ENCODE measurements at places on chromosomes 3 and 15.

DNA sequence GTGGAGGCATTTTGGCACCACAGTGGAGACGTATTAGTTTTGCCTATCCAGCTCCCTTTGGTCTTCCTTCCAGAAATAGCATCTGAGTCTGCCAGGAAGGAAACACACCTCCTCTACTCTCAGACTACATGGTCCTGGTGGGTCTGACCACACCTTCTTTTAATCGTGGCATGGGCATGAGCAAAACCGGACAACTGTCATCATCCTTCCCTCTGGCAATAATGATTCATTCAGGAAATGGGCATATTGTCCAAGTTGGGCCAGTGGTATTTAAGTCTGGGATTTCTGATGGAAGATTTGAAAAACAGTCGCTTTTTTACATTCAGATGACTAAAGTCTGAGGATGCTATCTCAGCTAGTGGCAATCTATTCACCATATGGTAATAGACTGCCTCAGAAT lies 601.0 kb upstream of the ADAMTS9 start:
- DNase-seq, result no peak

- DNase-seq, result no peak
These were observed 106.3 kb upstream of the IL12A start for GRCh38 chr3:159882367-159882766.

DNA sequence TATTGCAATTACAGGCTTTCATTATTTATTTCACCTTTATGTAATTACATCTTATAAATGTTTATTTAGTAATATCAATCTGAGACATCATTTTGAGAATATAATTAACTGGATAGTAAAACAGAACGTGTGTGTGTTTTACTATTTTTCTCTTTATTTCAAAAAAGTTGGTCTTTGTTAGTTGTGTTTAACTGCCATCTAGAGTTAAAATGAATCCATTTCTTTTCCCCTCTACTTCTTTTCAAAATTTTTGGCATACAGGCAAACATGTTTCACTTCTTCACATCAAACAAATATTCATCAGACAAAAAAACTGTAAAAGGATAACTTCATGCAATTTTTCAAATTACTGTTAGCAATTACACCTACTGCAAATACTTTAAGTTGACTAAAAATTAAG lies 61.1 kb downstream of the FEZF2 start:
- no peak for DNase-seq

GRCh38 chr15:90994417-90995311 lies at the start of gene PRC1:
PRC1 (minus strand) TSS chr15:90994535; CDS start chr15:90994417, 118 bp downstream.
- peak; percentile 95 for DNase-seq

DNA sequence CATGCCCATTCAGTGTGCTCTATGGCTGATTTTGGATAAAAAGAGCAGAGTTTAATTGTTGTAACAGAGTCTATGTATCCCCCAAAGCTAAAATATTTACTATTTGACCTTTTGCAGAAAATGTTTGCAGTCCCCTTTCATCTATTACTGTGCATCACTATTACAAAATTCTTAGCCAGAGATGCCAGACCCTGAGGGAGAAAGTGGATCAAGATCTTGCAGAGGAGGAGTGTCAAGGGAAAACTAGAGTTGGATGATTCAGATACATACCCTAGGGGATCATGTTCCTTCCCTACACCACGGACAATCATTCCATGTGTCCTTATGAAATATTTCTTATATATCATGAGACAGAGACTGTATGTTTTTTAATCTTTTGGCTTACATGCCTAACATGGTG lies 68.6 kb upstream of the TPRG1 start:
- no peak for DNase-seq

DNA sequence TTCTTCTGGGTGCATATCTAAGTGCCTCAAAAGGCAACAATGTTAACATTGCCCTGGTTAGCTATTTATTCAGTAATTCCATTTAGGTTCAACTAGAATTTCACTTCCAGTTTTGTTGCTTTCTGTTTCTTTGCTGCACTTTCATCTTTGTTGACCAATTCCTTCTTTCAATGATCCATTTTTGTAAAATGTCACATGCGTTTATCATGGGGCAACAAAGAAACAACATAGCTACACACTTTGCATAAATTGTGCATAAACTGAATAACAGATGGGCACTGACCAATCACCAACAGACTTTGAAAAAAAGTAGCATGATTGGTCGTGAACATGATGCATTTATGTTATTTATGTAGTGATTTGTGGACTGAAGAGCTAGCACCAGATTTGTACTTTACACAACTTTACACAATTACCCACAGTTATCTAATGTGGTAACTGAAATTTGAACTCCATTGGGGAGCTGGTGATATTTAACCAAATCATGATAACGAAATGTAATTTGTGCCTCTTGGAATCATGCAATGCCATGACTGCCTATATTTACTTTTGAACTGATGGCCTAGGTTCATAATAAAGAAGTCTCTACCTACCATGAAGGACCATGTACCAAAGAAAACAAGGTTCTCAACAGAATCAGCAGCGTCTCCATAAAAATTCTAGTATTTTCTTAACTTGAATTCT lies 7.1 kb upstream of the CPOX start:
- DNase-seq, result no peak

- no peak for DNase-seq
These were observed 138.6 kb downstream of the OPA1 start for GRCh38 chr3:193731656-193732055.

DNA sequence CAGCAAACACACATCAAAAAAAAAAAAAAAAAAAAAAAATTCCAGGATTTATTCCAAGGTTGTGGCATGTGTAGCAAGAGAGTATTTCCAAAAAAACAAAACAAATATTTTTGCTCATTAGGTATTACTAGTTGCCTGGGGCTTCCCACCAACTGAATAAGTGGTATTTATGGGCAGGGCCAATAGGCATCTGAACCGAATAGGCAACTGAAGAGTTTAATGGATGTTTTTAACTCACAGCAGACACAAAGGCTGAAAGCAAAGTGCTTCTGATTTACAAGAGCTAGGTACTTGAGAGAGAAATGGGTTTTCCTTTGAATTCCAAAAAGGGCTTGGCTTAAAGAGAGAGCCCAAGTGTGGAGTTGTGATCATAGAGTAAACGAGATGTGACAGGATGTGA lies 21.4 kb downstream of the EIF4E3 start:
- no peak for DNase-seq

DNA sequence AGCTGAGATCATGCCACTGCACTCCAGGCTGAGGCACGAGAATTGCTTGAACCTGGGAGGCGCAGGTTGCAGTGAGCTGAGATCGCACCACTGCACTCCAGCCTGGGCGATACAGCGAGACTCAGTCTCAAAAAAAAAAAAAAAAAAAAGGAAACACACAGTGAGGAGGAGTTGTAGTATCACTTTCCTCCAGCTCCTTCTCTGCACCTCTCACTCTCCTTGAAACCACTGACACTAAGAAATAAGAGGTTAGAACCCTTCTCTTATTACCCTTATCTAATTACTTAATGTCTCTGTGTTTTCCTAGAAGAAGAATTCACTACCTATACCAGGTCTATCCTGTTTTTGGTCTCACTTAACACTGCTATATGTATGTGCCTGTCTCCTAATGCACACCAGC lies 31.7 kb downstream of the RAB27A start:
- no peak for DNase-seq

GRCh38 chr3:61563313-61564271 lies 2.2 kb downstream of the PTPRG start:
- no peak for DNase-seq

GRCh38 chr3:191020730-191021396 lies 158.4 kb upstream of the GMNC start:
- DNase-seq, result no peak

GRCh38 chr3:128557531-128558280 lies 64.7 kb upstream of the GATA2 start:
- no peak for DNase-seq

- no peak for DNase-seq
These were observed 73.1 kb upstream of the FEZF2 start for GRCh38 chr3:62446337-62446940.

- DNase-seq, result no peak
These were observed 73.4 kb downstream of the LRRC28 start for GRCh38 chr15:99324700-99325099.

GRCh38 chr15:24943361-24943760 lies 11.4 kb upstream of the SNRPN start:
- DNase-seq, result no peak

GRCh38 chr3:12395349-12396012 lies 88.8 kb upstream of the TSEN2 start:
- no peak for DNase-seq

- no peak for DNase-seq
These were observed 96.5 kb downstream of the SMAD6 start for GRCh38 chr15:66798426-66799061.

GRCh38 chr3:193240436-193240849 lies 579 bp upstream of the PLAAT1 start:
- DNase-seq, result no peak

DNA sequence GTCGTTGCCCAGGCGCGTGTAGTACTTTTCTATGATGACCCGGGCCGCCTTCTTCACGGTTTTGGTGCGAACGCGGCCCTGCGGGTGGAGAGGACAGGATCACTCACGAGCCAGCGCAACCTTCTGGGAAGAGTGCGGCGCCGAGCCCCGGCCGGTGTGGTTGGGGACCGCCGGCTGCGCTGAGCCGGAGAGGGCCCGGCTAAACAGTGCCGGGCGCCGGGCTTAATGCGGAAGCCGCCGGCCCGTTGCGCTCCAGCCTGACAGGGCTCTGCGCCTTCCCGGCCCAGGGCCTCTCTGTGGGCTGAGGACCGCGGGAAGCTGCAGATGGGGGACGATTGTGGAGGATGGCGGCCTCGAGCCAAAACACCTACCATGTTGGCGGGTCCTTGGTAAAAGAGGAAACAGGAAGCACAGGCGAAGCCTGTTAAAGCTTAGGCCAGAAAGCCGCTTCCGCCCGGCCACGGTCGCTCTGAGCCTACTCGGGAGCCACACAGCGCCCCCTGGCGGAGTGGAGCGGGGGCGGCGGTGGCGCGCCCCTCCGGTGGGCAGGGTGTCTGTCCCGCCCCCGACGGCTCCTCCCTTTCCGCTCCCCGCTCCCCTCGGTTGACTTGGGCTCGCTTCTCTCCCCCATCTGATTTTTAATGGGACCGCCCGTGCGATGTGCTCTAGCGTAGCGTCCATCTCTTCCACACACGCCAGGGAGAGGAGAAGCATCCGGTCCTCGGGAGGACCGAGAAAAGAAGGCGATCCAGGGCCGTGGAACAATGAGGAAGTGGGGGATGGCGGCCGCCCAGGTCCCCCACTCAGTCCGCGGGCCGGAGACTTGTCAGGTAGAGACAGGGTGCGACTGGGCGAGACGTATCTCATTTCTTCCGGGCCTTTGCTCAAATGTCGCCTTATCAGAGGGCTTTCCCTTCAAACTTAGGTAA lies at the start of gene RPS17:
TSS of gene RPS17 (minus strand) at position 403 of the 929 bp plus-strand sequence. CDS start at position 374, 29 bp downstream.
- DNase-seq, result peak; percentile 99

DNA sequence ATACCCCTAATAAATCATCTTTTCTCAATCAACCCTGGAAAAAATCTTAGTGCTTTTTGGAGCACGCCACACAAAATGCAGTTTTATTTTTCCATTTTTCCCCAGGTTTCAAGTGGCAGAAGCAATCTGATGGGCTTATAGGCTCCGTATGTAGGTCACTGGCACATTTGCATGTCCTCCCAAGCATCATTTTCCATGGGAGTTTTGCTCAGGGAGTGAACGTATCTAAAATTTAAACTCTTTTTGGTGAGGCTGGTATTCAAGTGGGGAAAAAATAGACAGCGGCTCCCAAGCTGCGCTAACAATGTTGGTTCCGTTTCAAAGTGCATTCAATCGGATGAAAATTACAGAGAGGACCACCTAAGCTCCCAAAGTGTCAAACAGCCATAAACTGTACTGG lies 233.4 kb downstream of the MEX3B start:
- DNase-seq, result no peak

DNA sequence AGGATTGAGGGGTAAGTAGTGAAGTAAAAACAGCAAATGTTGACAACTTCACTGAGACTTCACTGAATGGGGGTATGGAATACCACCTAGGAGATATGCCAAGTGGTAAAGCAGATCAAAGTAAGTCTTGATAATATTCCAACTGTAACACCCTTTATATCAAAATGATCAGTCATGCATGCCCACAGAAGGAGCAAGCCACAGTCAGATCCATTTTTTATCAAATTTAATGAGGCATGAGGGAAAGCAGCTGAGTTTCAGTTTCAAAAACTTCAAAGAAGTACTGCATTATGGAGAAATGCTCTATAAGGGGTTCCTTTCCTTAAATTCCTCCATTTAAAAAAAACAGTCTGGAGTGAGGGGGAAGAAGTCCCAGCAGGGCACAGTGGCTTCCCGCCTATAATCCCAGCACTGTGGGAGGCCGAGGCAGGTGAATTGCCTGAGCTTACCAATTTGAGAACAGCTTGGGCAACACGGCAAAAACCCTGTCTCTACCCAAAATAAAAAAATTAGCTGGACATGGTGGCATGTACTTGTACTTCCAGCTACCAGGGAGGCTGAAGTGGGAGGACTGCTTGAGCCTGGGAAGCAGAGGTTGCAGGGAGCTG lies 56.9 kb downstream of the TJP1 start:
- DNase-seq, result no peak

- peak; percentile 46 for DNase-seq
These were observed 92.7 kb downstream of the LRRC28 start for GRCh38 chr15:99343881-99344551.

DNA sequence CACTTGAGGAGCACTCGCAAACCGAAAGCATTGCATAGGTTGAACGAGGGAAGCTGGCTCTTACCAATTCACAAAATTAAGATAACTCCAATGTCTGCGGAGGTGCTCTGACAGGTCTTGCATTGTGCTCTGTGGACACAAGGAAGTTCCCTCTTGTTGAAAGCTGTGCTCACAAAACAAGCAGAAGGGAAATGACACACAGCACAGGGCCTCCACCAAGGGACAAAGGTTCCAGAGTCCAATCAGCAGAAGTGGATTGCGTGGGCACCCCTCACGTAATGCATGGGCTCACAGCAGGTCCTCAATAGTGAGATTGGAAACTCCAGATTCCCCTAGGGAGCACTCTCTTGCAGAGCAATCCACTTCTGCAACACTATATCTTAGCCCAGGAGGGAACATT lies 89.9 kb downstream of the ATP10A start:
- no peak for DNase-seq

DNA sequence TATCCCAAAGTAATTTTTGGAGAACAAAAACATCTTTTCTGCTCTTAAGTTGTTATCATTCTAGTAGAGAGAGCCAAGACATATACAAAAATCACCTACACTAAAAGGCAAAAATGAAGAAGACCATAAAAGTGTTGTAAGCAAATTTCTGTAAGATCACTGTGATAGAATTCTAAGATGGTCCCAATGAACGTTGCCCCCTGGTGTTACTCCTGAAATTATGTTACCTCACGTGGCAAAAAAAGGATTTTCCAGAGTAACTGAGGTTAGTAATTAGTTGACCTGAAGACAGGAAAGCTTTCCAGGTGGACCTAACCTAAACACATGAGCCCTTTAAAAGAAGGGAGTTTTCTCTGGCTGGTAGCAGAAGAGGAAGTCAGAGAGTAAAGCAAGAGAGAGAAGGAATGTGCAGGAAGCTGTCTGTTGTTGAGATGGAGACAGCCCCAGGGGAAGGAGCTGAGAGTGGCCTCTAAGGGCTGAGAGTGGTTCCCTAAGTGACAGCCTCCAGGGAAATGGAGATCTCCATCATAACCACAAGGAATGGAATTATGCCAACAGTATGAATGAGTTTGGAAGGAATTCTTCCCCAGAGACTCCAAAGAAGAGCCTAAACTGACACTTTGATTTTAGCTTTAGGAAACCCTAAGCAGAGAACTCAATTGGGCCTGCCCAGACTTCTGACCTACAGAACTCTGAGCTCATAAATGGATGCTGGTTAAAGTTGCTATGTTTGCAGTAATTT lies 205.9 kb downstream of the CD47 start:
- no peak for DNase-seq

All from activated T-cell treated with anti-CD3 and anti-CD28 coated beads for 1 hour (primary cell).